Stimulated activated CD4-positive, alpha-beta T cell treated with anti-CD3 and anti-CD28 coated beads, Interleukin-1b, Interleukin-23, amount 100 ng/mL, for 24 hours (primary cell): ENCODE measurements at places on chromosomes 13 and 19.

DNA sequence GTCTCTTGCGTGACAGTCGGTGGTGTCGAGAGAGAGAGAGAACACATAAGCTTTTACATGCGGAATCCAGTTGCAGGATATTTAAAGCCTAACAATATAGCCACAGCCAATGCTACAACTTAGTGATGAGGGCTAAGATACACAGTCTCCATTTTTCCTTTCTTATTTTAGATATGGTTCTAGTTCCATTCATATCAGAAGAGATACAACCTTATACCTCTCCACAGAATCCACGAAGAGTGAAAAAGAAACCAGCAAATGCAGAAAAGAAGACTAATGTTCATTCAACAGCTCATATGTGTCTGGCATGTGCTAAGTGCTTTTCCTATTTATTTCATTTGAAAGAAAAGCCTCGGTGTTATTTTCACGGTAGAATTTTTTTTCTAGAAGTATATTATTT, 249.0 kb upstream of the SLITRK1 start:
- no peak for DNase-seq

GRCh38 chr19:16588824-16589577, 16.8 kb upstream of the SLC35E1 start:
- DNase-seq: no peak

- DNase-seq: no peak
These were observed 2587.1 kb downstream of the PCDH9 start for GRCh38 chr13:64643066-64643465.

DNA sequence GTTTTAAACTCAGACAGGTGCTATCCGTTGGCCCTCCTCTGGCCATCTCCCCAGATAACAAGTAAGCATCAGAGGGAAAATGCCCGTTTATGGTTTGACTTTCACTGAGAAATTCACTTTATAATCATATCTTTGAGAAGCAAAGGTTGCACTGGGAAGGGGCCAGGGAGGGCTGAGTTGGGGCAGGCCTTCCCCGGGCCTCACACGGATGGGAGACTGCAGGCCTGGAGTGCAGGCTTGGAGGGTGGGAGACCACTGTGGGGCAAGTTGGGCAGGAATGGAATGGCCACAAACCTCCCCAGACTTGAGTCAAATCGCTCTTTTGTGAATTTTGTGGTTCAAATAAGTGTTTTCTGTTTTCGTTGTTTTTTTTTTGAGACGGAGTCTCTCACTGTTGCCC, 451.7 kb downstream of the TSHZ3 start:
- DNase-seq: no peak
